GM12891 (cell line): ENCODE measurements at places on chromosomes 6 and 20.

- DNase-seq = no peak
Measured at GRCh38 chr6:151548201-151548600, 54.4 kb downstream of the CCDC170 start.

DNA sequence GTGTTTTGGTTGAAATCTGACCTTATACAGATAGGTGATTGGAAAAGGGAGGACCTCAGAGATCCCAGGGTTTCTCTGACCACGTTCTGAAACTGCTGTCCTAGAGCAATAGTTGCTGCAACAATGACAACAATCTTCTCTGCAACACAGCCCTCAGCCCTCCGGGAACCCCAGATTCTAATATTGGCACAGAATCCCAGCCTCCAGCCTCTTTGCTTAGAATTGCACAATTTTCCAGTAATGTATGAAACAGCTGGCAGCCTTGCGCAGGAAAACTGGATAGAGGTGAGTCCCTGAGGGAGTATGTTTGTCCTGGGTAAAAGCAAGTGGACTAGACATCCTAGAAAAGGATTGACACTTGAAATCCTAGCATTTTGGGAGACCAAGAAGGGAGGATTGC is 30.4 kb upstream of the PNRC1 start:
- DNase-seq = no peak

- DNase-seq = no peak
Measured at GRCh38 chr20:11454966-11455799, 462.5 kb upstream of the BTBD3 start.

DNA sequence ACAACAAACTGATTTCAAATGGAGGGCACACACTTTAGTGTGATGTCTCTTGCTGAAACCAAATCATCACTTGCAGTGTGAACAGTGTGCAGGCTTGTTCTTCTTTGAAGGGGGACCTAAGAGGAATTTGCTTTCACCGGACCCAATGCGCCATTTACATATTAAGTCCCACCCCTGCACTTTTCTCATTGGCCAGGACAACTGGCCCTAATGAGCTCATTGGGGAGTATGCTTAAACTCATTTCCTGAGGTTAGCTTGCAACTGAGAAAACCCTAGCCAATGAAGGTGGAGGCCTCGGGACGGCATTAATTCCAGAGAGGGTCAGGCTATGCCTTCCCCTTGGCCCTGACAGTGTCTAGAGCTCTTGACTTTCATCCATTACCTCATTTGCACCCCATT is 58.7 kb downstream of the VEGFA start:
- no peak for DNase-seq

GRCh38 chr6:163489584-163489983 is 75.1 kb downstream of the QKI start:
- DNase-seq = no peak

DNA sequence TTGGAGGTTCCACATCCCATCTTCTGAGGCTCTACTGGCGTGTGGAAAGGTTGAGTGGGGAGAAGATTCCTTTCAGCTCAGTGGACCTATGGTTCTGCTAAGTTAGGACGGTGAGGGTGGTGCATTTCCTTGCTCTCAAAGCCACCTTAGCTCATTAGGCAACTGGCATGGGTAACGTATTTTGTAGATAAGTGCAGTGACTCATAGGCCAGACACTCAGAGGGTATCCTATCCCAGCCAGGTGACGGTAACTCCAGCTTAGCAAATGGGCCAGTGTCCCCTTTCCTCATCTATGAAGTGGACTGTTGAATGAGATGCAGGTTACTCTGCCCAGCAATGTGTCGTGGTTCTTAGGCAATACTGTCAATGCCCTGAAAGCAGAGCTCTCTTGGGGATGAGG is 3.7 kb downstream of the RPS6KA2 start:
- DNase-seq = no peak
